ENCODE measurements at places on chromosomes 16 and 17. TPM values are rescaled to one million over a fixed set of nuclear protein-coding genes. Genes with fewer than 3 reads are reported as not detected.
A peak's percentile ranks its signal among the peaks of the same experiment; 100 is the strongest.

DNA sequence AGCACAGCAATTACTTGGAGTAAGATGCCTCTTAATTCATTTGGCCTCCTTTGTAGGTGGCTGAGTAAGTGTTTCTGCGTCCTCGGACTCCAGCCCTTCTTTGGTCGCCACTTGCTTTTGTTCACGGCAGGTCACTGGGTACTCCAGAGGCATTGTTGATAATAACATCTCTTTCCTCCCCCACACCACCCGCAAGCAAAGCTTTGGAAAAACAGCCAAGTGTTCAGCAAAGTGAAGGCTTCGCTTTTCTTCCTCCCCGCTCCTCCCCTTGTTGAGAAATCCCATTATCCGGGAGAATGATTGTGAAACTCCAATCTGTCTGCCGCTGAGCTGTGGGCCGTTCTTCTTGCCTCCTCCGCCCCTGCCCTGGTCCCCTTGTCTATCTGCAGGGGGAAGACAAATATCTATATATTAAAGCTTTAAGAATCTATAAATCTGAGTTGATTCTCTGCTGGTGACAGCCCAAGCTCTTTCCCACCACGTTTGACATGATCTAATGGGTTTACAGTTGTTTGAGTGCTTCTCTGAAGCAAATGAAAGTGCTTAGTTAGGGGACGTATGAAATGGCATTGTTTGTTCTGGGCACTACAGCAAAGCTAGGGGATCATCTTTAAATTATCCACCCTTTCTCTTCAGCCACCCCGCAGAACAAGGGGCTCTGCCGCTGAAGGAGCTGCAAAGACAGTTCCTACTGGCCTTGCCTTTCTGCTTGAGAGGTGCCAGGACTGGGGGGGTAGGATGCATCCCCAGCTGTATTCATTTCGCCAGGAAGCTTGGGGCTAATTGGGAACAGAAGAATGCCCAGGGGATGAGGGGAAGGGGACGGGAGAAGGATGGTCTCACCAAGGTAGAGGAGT lies 167.1 kb downstream of the CCDC182 start:
- DNase-seq = peak; percentile 91

Gene MYO15A
- total RNA-seq = 0.44 TPM

DNA sequence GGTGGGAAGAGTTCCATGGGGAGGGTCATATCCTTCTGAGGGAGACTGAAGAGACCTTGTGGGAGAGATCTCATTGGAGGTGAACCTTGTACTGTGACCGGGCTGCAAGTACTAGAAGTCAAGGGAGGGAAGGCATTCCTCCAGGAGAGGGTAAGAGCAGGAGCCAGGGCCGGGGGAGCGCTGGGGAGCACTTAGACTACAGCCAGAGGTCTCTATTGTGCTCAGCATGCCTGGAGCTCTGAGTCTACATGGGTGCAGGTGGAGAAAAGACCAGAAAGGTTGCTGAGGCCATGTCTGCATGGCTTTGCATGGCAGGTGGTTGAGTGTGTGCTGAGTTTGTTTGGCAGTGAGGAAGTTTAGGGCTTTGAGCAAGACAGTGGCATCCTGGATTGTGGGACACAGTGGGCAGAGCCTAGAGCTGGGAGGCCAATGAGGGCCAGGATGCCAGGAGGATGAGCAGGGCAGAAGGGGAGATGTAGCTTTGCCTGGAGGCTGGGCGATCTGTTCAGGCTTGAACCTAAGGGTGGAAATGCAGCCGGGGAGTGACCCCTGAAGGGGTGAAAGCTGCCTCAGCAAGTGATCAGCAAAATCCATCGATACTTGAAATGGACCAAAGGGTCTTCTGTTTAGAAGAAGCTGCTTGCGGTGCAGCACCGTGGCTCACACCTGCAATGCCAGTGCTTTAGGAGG lies 317.4 kb upstream of the TNRC6C start:
- DNase-seq = no peak

DNA sequence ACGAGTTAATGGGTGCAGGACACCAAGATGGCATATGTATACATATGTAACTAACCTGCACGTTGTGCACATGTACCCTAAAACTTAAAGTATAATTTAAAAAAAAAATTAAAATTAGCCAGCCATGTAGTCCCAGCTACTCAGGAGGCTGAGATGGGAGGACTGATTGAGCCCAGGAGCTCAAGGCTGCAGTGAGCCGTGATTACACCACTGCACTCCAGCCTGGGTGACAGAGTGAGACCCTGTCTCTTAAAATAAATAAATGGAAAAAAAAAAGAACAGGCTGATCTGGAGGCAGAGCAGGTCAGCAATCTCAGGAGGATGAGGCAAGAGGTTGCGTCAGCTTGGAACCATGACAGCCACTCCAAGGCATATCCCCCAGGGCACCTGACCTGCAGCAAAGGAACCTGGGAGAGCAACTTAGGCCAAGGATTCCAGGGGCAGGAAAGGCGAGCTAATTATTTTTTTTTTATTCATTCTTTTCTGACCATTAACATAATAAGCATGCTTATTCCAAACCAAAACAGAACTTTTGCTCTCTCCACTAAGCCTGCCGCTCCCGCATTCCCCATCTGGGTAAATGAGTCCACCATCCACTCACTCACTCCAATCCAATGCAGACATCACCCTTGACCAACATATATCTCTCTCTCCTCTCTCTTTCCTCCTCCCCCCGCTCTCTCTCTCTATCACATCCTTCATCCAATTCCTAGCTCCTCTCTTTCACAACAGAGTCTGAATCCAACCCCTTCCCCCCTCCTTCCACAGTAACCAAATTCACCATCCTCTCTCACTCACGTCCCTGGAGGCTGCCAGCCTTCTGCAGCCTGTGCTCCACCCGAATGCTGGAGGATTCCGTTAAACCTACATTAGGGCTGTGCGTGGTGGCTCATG lies 47.7 kb downstream of the TK2 start:
- DNase-seq = no peak

- DNase-seq = no peak
These were observed 7.2 kb upstream of the PPM1D start for GRCh38 chr17:60592750-60593149.

- DNase-seq = no peak
These were observed 8.5 kb downstream of the HS3ST6 start for GRCh38 chr16:1909561-1910231.

Gene C1QTNF8
- total RNA-seq = not detected

- DNase-seq = no peak
These were observed 18.3 kb downstream of the NQO1 start for GRCh38 chr16:69707920-69708683.

DNA sequence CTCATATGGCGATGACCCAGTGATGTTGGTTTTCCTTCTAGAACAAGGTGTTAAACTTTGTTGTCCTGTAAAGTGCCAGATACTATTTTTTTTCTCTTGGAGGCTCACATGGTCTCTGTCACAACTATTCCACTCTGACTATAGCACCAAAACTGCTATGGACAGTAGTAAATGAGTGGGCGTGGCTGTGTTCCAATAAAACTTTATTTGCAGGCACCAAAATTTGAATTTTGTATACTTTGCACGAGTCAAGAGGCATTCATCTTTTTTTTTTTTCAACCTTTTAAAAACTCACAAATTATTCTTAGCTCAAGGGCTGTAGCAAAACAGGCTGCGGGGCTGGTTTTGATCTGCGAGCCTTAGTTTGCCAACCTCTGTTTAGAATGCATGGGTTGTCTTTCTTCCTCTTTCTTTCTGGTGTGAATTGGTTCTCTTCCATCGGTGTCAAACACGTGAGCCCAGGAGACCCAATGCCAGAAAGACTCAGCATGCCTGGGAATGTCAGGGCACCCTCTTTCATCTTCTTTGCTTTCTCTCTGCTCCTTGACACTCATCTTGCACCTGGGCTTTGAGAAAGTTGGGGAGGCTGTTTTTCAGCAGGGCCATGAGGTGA lies 2.1 kb downstream of the SYT17 start:
- DNase-seq = no peak

- DNase-seq = no peak
These were observed 797 bp downstream of the GRB7 start for GRCh38 chr17:39738568-39738901.

DNA sequence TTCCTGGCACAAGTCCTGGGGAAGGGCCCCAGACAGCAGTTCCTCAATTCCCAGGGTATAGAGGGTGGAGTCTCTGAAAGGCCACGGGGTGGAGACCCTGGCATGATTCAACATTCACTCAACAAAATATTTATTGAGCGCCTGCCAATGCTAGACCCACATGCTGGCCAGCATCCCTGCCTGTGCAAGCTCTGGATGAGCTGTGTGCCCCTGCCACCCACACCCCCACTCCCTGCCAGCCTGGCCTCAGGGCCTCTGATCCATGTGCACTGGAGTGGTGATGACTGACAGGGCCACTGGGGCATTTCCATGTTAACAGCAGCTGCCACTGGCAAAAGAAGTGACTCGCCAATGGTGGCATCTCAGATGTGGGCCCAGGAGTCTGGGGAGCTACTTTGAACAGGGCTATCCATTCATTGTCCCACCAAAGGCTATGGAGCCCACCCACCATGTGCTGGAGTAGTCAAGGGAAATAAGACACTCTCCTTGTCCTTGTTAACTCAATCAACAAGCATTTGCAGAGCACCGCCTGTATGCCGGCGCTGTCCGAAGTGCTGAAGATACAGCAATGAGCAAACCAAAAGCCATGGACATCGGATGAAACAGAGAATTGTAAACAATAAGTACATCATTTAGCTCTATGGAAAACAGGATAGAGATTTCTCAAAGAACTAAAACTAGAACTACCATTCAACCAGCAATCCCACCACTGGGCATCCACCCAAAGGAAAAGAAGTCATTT lies 3.0 kb upstream of the PRSS22 start:
- DNase-seq = no peak

- DNase-seq = no peak
These were observed 8.7 kb downstream of the GPRC5B start for GRCh38 chr16:19875900-19876299.

Gene SLFN12
- total RNA-seq = 8.1 TPM
